ENCODE measurements at places on chromosomes 6 and 20.

DNA sequence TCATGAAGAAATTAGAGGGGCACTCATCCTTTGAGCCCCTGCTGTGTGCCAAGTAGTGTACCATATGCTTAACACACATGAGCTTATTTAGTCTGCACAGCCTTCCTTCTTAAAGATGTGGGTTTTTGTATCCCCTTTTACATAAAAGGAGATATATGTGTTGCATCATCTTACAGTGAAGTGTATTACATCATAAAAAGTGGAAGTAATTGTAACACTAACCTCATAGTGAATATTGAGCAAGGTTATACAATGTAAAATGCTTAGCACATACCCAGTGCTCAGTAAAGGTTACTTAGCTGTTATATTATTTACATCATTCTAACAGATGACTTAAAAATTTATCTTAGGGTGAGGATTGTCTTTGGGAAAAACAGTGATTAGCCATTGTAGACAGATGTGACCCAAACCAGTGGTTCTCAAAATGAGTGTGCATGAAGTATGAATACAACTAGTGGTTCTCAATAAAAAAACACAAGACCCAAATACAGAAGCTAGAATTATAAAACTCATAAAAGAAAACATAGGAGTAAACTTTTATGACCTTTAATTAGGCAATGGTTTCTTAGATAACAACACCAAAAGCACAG lies 3.8 kb upstream of the PIGU start:
- no peak for DNase-seq

DNA sequence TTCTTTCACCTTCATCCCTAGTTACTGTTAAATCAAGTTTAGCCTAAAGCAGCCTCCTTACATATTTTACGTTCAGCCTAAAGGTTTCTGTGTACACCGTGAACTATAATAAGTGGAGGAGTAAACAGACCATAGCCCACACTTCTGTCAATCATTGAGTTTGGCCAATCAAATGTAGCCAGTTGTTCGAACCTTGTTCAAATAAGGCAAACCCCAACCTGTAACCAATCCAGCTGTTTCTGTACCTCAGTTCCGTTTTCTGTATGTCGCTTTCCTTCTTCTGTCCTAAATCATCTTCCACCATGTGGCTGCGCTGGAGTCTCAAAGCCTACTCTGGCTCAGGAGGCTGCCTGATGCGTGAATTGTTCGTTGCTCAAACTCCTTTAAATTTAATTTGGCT lies 1.8 kb upstream of the FBXO30 start:
- DNase-seq, result no peak

- DNase-seq, result no peak
Observed at GRCh38 chr6:44500074-44500473, 112.6 kb downstream of the CDC5L start.

GRCh38 chr6:106618324-106618723 lies 11.0 kb downstream of the RTN4IP1 start:
- no peak for DNase-seq

DNA sequence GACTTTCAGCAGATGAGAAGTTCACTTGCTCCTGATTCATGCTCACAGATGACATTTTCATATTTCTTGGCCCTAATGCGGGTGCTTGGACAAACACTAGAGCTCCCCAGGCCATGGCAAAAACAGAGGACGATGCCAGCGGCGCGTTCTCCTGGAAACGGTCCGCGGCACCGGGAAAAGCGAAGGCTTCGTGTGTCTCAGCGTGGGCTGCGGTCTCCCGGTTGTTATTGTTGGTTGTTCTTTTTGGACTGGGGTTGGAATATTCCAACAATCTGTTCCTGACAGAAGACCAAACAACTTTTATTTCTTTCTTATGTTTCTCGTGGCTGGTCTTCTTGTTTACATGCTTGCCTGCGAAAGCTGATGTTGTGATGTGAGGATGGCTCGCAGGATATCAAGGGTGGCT lies 46.8 kb upstream of the NEDD9 start:
- no peak for DNase-seq

GRCh38 chr6:62614442-62614841 lies 328.4 kb upstream of the KHDRBS2 start:
- DNase-seq, result no peak

GRCh38 chr6:73727114-73727513 lies 31.1 kb downstream of the CD109 start:
- no peak for DNase-seq

DNA sequence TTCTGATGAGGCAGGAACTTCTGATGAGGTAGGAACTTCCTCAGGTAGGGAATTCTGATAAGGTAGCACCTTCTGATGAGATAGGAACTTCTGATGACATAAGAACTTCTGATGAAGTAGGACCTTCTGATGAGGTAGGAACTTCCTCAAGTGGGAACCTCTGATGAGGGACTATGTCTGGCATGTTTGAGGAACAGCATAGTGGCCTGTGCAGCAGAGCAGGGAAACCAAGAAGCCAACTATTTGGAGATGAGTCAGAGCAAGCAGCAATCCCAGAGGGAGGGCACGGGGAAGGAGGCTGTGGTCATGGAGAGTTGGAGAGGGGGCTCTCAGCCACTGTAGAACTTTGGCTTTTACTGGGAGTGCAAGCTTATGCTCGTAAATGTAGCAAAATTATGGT lies 132.4 kb downstream of the CFAP61 start:
- DNase-seq, result no peak

DNA sequence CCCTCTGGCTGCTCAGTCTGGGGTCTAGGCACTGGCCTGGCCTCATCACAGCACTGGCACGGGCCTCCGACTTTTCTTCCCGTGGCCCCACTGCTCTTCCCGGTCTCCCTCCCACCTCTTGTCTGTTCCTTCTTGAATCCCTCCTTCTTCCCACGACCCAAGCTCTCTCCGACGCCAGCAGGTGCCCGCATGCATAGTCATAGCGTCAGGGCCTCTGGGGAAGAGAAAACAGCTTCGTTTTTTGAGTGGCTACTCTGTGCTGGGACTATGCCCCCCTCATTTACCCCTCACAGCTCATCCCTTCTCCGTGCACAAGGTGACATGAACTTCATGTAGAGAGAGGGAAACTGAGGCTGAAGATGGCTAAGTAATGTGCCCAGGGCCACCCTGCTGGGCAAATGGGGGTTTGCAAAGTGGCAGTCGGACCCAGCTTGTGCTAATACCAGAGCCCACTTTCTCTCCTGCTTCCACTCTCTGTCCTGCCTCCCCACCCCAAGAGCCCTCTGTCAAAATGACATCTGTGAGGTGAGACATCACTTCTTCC lies 59.2 kb downstream of the SYNJ2 start:
- no peak for DNase-seq

- no peak for DNase-seq
Observed at GRCh38 chr6:105276374-105276773, 96.6 kb upstream of the POPDC3 start.

- DNase-seq, result no peak
Observed at GRCh38 chr6:3769610-3770009, 18.1 kb upstream of the PXDC1 start.

GRCh38 chr6:14703586-14703985 lies 542.3 kb upstream of the JARID2 start:
- DNase-seq, result no peak

GRCh38 chr6:77180326-77180725 lies 283.0 kb downstream of the HTR1B start:
- DNase-seq, result no peak

GRCh38 chr6:5249451-5250122 lies 11.2 kb downstream of the LYRM4 start:
- DNase-seq, result no peak

DNA sequence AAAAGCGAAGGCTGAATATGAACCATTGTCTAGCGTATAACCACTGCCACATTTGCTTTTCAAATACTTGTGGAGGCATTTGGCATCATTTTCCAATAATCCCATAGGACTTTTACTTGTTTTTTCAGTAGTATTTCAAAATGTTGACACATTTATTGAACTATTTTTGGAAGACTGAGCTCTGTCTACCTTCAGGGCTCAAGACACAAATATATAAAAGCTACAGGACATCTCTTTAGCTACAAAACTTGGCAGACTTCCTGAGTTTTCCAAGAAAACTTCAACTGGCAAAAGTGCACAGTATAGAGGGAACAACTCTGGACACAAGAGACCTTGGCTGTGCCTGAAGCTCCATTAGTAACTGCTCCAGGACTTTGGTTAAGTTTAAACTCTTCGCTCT lies 13.4 kb downstream of the EPB41L2 start:
- DNase-seq, result no peak

GRCh38 chr6:154447954-154448353 lies 62.5 kb downstream of the CNKSR3 start:
- DNase-seq, result peak; percentile 59

All from right lung (tissue), 10 donors.